ENCODE measurements at places on chromosomes 1 and 21.

DNA sequence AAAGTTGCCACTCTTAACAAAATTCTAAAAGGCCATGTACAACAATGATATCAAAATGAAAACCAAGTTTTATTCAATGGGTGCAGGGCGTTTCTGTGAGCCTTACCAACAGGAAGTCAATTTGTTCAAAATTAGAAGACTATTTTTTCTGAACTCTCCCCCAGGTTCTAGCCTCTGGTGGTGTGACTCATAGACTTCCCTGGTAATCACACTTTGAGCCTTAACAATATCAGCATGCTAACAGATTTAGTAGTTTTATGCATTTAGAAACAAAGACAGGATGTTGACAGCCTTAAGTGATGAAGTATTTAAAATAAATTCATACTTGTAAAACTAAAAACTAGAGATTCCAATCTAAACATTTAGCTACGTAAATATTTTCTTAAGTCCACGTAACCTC lies 88.4 kb downstream of the LRRC8C start:
- DNase-seq: no peak

GRCh38 chr1:88079036-88079435 lies 605.0 kb upstream of the PKN2 start:
- no peak for DNase-seq

- DNase-seq: no peak
These were observed 743 bp downstream of the CD52 start for GRCh38 chr1:26318338-26319064.

DNA sequence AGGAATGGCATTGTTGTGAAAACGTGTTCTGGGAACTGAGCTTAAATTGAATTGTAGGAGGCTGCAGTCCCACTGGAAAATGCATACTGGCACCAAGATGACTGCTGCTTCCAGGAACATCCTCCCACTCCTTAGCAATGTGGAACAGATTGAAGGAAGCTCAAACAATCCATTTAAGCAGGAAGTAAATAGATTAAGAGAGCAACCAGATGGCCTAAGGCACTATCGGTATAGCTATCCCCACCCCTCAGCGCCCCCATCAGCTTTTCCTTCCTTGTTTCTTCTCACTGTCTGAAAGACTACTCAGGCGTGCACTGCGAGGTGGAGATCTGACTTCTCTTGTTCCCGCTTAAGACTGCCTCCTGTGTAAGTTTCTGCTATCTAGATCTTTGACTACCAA lies 4.0 kb upstream of the IFI16 start:
- no peak for DNase-seq

- no peak for DNase-seq
These were observed 29.2 kb downstream of the POFUT2 start for GRCh38 chr21:45258466-45258865.

GRCh38 chr1:223041481-223041880 lies 101.6 kb downstream of the TLR5 start:
- no peak for DNase-seq

GRCh38 chr1:209323743-209324142 lies 259.8 kb upstream of the CAMK1G start:
- DNase-seq: no peak

All from non-pigmented ciliary epithelial cell (primary cell).